Osteoblast (primary cell): ENCODE measurements at places on chromosomes 11 and 22.

DNA sequence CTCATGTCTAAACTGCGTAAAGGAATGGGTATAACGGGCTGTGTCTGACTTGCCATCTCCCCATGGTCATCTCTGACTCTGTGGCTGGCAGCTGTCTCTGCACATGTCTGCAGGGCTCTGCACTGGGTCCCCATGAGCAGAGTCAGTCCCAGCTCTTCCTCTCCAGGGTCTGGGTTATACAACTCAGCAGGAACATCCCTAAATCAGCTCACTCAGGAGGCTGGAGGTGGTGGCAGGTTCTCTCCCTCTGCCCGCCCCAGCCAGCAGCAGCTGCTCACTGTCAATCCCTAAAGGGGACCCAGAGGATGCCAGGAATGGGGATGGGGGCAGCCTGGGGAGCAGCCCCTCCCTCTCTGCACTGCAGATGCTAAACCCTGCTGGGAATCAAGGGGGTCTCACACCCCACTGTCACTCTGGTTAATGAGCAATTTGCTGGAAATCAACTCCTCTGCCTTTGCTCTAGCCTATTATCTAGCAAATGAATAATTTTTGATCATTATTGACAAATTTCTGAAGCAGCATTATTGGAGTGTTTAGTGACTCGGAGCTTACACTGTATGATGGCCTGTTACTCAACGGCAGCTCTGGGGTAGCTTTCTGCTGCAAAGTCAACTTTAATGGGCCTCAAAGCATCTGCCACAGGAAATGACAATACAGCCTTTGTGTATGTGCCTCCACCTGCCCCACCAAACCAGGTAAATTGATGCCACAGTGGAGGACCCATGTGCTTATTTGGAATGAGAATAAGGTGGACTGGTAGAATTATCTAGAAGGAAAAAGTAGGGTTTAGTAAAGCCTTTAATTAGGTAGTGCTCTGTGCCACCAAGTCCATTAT, 55.7 kb upstream of the SHANK2 start:
- peak; percentile 30 for DNase-seq
- H3K36me3 ChIP-seq: no peaks in the 10 kb centered on the region
- peaks cover 13% of the 10 kb centered on the region for H3K27me3 ChIP-seq
- H3K4me1 ChIP-seq: no peaks in the 10 kb centered on the region

- H3K27ac ChIP-seq: no peak overlapping the region
- no peak for DNase-seq
- no peaks in the 10 kb centered on the region for H3K36me3 ChIP-seq
- H3K4me3 ChIP-seq: no peak overlapping the region
- no peaks in the 10 kb centered on the region for H3K27me3 ChIP-seq
Measured at GRCh38 chr22:35592418-35592967, 24.6 kb downstream of the MB start.

GRCh38 chr11:124762105-124762623, at the start of gene ESAM:
Gene ESAM (minus strand): TSS chr11:124762290. CDS start chr11:124762154, 136 bp downstream.
- H3K27me3 ChIP-seq: peaks cover 57% of the 10 kb centered on the region
- H3K4me3 ChIP-seq: peak within 1 kb of the TSS; percentile 68
- peaks cover 2% of the 10 kb centered on the region for H3K36me3 ChIP-seq

DNA sequence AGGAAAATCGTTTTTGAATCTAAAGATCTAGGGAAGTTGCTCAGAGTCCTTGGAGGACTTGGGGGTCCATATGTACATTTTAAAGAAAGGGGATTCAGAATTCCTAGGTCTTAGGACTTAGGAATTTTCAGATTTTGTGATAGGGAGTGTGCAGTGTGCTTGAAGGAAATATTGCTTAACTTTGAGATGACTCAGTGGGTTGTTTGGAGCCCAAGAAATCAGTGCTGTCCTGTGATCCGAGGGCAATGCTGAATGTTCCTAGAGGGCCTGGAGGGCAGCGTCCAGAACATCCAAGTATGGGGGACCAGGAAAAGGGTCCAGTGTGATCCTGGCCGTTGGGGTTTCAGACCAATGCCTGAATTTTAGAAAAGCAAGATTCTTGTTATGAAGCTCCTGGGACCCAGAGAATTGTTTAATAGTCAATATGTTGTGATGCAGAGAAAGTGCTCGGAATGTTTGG, 3.1 kb upstream of the IGF2 start:
- peak; percentile 98 for DNase-seq
- peaks cover 83% of the 10 kb centered on the region for H3K27me3 ChIP-seq
- no peak overlapping the region for H3K4me3 ChIP-seq
- H3K27ac ChIP-seq: no peak overlapping the region
- H3K4me1 ChIP-seq: peaks cover 11% of the 10 kb centered on the region
- no peaks in the 10 kb centered on the region for H3K36me3 ChIP-seq

DNA sequence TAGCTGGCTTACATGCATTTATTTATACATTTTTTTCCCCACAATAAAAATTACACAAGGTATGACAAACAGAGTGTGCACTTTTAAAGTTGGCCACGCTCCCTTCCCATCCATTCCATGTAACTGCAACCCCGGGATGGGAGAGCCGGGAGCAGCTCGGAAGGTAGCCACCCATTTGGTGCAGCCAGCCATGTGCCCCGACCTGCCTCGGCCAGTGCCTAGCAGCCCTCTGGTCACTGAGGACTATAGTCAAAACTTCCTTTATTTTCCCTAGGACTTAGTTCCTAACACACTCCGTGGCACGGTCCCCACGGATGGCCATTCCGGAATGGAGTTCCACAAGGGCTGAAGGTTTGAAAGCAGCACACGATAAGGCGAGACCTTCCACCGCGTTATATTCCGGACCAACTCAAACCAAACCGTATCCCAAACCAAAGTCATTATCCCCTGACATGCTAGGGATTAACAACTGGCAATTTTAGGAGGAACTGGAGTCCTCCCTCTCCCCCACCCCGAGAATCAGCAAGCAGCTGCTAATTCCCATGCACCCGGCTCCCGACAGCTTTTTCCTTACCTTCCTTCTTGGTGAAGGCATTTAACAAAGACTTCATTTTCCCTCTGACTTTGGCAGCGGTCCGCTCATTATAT, 426.4 kb downstream of the SHANK2 start:
- no peak overlapping the region for H3K27ac ChIP-seq
- no peak overlapping the region for H3K4me3 ChIP-seq
- H3K27me3 ChIP-seq: peaks cover 45% of the 10 kb centered on the region
- no peaks in the 10 kb centered on the region for H3K36me3 ChIP-seq
- H3K4me1 ChIP-seq: no peaks in the 10 kb centered on the region

DNA sequence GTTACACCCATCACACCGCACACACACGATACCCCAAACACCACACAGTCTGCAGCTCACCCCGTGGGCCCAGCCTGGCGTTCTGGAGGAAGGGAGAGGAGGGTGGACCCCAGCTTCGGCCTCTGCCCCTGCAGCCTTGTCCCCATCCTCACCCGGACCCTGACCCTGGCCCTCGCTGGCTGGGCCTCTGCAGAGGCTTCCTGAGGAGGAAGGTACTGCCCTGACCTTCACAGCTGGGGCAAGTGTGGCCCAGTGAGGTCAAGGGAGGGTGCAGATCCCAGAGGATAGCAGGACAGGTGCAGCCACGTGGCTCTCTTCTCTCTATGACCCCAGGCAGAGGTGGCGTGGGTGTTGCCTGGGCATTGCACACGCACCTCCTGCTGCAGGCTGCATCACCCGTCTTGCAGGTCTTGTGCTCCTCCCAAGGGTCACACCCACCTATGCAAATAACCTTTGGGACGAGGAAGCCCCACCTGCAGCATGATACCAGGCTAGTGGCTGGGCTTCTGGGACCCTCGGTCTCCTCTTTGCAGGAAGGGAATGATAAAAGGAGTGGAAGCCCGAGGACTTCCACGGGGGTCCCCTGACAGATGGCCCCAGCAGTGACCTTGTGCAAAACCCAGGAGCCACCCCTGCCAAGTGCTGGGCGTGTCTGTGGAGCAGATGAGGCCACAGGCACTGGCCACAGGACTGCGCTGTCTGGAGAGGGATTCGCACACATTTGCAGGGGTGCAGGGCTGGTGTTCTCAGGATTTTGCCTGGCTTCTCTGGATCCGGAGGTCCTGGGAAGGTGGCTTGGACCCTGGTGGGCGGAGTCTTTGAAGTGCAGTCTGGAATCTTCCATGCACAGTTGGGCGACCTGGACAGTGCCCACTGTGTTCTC, 1241.5 kb downstream of the BRD1 start:
- DNase-seq: no peak
- H3K27me3 ChIP-seq: no peaks in the 10 kb centered on the region
- no peak overlapping the region for H3K4me3 ChIP-seq
- H3K27ac ChIP-seq: no peak overlapping the region

GRCh38 chr22:28802595-28803123, 2.3 kb upstream of the XBP1 start:
- H3K27me3 ChIP-seq: no peaks in the 10 kb centered on the region
- no peak overlapping the region for H3K27ac ChIP-seq
- DNase-seq: no peak
- H3K36me3 ChIP-seq: peaks cover 10% of the 10 kb centered on the region

GRCh38 chr11:47907499-47907898, 59.3 kb upstream of the NUP160 start:
- H3K36me3 ChIP-seq: no peaks in the 10 kb centered on the region
- peak overlapping the region; percentile 56 for H3K27ac ChIP-seq
- peak; percentile 92 for DNase-seq
- H3K4me1 ChIP-seq: peaks cover 13% of the 10 kb centered on the region
- no peaks in the 10 kb centered on the region for H3K27me3 ChIP-seq
- H3K4me3 ChIP-seq: no peak overlapping the region

DNA sequence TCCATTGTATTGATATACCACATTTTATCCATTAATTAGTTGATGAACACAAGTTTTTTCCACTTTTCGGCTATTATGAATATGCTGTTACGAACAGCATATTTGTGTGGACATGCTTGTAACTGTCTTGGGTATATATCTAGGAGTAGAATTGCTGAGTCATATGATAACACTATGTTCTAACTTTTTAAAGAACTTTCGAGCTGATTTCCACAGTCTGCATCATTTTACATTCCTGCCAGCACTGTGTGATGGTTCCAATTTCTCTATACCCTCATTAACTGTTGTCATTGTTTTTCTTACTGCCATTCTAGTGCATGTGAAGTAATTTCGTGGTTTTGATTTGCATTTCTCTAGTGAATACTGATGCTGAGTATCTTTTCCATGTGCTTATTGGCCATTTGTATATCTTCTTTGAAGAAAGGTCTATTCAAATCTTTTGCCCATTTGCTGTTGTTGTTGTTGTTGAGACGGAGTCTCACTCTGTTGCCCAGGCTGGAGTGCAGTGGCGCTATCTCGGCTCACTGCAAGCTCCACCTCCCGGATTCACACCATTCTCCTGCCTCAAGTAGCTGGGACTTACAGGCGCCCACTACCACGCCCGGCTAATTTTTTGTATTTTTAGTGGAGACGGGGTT, 7.4 kb upstream of the RCE1 start:
- H3K4me3 ChIP-seq: no peak overlapping the region
- DNase-seq: peak; percentile 37
- H3K4me1 ChIP-seq: peaks cover 13% of the 10 kb centered on the region
- no peaks in the 10 kb centered on the region for H3K36me3 ChIP-seq
- peak overlapping the region; percentile 54 for H3K27ac ChIP-seq

GRCh38 chr11:74453373-74453975, 13.9 kb downstream of the KCNE3 start:
- H3K4me1 ChIP-seq: peaks cover 12% of the 10 kb centered on the region
- H3K27ac ChIP-seq: no peak overlapping the region
- peak; percentile 91 for DNase-seq
- H3K27me3 ChIP-seq: peaks cover 5% of the 10 kb centered on the region

DNA sequence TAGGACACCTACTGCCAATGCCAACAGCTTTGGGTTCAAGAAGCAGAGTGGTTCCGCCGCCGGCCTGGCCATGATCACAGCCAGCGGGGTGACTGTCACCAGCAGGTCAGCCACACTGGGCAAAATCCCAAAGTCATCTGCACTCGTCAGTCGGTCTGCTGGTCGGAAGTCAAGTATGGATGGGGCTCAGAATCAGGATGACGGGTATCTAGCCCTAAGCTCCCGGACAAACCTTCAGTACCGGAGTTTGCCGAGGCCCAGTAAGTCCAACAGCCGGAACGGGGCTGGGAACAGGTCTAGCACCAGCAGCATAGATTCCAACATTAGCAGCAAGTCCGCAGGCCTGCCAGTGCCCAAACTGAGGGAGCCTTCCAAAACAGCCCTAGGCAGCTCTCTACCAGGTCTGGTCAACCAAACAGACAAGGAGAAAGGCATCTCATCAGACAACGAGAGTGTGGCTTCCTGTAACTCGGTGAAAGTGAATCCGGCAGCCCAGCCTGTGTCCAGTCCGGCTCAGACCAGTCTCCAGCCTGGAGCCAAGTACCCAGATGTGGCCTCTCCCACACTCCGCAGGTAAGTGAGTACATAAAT, 115.1 kb downstream of the DBX1 start:
- no peaks in the 10 kb centered on the region for H3K27me3 ChIP-seq
- H3K4me1 ChIP-seq: peaks cover 20% of the 10 kb centered on the region

DNA sequence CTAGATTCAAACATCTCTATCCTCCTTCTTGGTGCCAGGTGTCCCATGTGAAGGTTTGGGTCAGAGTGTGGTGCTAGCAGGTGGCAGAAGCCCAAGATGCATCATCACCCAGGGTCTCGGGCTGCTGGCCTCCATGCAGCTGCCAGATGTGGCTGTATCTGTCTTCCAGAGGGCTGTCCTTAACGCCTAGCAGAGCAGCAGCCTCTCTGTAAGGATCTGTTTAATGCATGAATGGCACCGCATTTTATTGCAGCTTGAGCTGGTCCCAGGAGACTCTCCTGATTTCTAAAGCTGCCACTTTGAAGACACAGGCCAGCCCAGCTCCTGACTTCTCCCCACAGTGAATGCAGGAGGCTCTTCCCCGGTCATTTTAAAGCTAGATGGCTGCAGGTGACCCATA, 26.3 kb downstream of the SLC1A2 start:
- no peak overlapping the region for H3K4me3 ChIP-seq
- no peak overlapping the region for H3K27ac ChIP-seq
- peaks cover 15% of the 10 kb centered on the region for H3K4me1 ChIP-seq
- H3K27me3 ChIP-seq: no peaks in the 10 kb centered on the region
- no peaks in the 10 kb centered on the region for H3K36me3 ChIP-seq

- no peaks in the 10 kb centered on the region for H3K27me3 ChIP-seq
- no peaks in the 10 kb centered on the region for H3K36me3 ChIP-seq
- no peak overlapping the region for H3K4me3 ChIP-seq
- H3K4me1 ChIP-seq: peaks cover 4% of the 10 kb centered on the region
- H3K27ac ChIP-seq: no peak overlapping the region
Measured at GRCh38 chr11:69344570-69345145, 50.7 kb downstream of the MYEOV start.

DNA sequence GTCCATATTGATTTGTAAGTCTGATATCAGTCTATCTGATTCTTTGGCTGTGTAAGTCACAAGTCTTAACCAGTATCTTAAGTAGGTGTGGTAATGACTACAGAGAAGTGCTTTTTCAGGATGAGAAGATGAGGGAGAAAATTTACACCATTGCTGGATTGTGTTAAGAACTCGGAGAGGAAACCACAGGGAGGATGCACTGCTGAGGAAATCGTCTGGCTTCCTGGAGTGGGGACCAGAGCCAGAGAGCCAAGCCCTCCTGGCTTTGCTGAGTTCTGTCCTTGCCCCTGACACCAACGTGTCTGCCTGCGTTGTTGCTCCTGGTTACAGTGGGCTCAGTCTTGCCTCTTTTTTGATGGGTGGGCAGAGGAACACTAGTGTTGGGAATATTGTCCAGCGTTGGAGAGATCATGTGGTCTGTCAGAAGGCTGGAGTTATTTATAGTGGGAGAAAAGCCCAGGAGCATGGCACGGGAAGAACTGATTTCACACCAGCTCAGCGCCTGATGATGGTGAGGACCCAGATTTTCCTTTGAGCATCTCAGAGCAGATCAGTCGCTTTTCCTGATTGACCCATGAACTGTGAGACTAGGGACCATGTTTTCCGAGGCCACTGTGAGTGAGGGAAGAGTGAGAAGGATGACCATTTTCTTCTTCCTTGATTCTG, 29.6 kb downstream of the MARK2 start:
- H3K4me1 ChIP-seq: peaks cover 49% of the 10 kb centered on the region
- H3K27ac ChIP-seq: no peak overlapping the region
- H3K4me3 ChIP-seq: no peak overlapping the region
- DNase-seq: no peak
- no peaks in the 10 kb centered on the region for H3K27me3 ChIP-seq
